ENCODE measurements at places on chromosomes 2 and 18. TPM values are rescaled to one million over a fixed set of nuclear protein-coding genes. Genes with fewer than 3 reads are reported as not detected.

Gene C18orf32
- total RNA-seq: 48.6 TPM

Gene REG3A
- total RNA-seq: not detected

Gene NEMP2
- 7.9 TPM for total RNA-seq

Gene SCN7A
- 1.9 TPM for total RNA-seq

Gene ANKRD30B
- total RNA-seq: not detected

Gene ALPG
- not detected for total RNA-seq

Gene MOCOS
- 13.2 TPM for total RNA-seq

Gene PJVK
- total RNA-seq: 3.7 TPM

Gene ST8SIA3
- total RNA-seq: not detected

Gene BOK
- 28.5 TPM for total RNA-seq

Gene EVX2
- total RNA-seq: not detected

DNA sequence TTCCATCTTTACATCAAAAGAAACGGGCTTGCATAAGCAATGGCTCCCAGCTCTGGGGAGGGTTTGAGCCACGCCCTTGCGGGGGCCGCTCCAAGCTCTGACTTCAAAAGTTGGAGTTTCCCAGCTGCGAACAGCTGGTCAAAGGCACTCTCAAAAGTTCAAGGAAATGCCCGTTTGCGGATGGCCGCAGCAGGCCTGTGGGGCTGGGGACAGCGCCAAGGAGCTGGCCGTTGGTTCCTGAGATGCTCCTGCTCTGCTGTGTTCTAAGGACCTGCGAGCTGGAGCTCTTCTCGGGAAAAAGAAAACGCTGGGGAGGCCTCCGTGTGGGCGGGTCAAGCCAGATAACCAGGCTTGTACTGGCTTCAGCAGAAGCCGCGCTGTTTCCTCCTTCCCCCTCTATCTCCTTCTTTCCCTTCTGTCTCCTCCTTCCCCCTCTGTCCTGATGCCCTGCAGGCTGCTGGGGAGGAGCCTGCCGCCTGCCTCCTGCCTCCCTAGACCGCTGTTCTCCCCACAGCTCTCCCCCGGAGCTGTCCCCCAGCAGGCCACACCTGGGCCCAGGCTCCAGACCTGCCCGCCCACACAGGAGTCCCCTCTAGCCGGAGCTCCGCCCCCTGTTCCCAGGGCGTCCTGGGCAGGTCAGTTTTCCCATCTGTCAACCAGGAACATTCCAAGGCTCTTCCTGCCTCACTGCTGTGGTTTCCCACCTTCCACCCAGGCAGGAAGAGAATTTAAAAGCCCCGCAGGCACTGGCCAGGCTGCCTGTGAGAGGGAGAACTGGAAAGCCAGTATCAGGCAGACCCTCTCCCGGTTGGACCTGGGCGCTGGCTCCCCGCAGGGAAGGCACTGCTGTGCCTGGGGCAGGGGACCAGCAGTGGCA, 14.1 kb downstream of the KLF11 start:
- H3K27me3 ChIP-seq: no peaks in the 10 kb centered on the region
- H3K27ac ChIP-seq: peak overlapping the region; percentile 82
- H3K36me3 ChIP-seq: peaks cover 10% of the 10 kb centered on the region
- peak overlapping the region; percentile 62 for H3K4me3 ChIP-seq
- peaks cover 13% of the 10 kb centered on the region for H3K4me1 ChIP-seq

DNA sequence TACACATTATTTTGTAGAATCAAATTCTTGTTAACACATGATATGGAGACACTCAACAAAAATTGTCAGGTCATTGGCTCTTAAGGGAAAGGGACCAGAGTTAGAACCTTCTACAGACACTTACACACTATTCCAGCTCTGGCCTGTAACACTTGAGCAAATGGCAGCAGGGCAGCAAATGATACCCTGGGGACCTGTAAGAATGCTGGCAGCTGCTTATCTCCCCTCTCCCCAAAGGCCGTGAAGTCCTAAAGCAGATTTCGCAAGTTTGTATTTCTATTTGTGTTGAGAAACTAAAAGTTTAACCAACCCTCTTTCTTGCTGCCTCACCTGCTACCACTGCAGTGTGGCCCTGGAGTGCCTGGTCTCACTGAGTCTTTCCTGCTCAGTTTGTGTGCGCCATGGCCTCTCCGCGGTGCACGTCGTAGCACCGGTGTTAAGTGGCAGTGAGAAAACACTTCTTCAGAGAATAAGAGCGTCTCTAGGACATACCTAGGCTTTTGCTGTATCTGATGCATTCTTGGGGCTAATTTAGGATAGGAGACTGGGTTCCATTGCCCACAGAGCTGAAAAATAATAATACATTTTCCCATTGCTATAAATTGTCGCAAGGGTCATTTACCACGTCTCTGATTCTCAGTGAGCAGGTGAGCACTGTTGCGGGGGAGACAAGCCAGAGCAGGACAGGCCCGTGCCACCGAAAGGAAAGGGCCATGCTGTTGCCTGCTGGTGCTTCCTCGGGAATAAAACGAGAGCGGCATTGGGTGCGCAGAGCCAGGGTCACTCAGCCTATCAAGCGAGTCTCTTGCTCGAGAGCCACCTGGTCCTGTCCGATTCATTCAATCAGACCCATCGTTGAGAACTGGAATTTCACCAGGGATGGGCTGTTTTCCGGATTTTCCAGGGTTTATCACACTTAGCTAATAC, 204.9 kb downstream of the PTGR3 start:
- no peaks in the 10 kb centered on the region for H3K36me3 ChIP-seq
- H3K4me1 ChIP-seq: peaks cover 9% of the 10 kb centered on the region
- H3K4me3 ChIP-seq: no peak overlapping the region
- H3K27me3 ChIP-seq: no peaks in the 10 kb centered on the region
- DNase-seq: no peak

- H3K4me3 ChIP-seq: peak overlapping the region; percentile 79
- peaks cover 45% of the 10 kb centered on the region for H3K4me1 ChIP-seq
- no peak for DNase-seq
- H3K27ac ChIP-seq: peak overlapping the region; percentile 13
- peaks cover 29% of the 10 kb centered on the region for H3K27me3 ChIP-seq
Observed at GRCh38 chr2:20667531-20668401, 822 bp downstream of the GDF7 start.

- peaks cover 4% of the 10 kb centered on the region for H3K27me3 ChIP-seq
- DNase-seq: peak; percentile 79
- H3K36me3 ChIP-seq: peaks cover 1% of the 10 kb centered on the region
- H3K4me1 ChIP-seq: peaks cover 46% of the 10 kb centered on the region
- peak within 1 kb of the TSS; percentile 74 for H3K27ac ChIP-seq
- H3K4me3 ChIP-seq: peak within 1 kb of the TSS; percentile 89
Observed at GRCh38 chr2:189580658-189581353, at the start of gene SLC40A1. SLC40A1 (minus strand) TSS chr2:189580786; CDS start chr2:189580460, 326 bp downstream.

GRCh38 chr18:9810299-9810698, 75.5 kb upstream of the TXNDC2 start:
- H3K27me3 ChIP-seq: no peaks in the 10 kb centered on the region
- H3K36me3 ChIP-seq: peaks cover 3% of the 10 kb centered on the region
- H3K4me1 ChIP-seq: peaks cover 67% of the 10 kb centered on the region
- DNase-seq: no peak
- H3K4me3 ChIP-seq: no peak overlapping the region

- no peak overlapping the region for H3K4me3 ChIP-seq
- peaks cover 32% of the 10 kb centered on the region for H3K4me1 ChIP-seq
- peaks cover 4% of the 10 kb centered on the region for H3K36me3 ChIP-seq
Observed at GRCh38 chr2:20620696-20621365, 30.1 kb downstream of the HS1BP3 start.

DNA sequence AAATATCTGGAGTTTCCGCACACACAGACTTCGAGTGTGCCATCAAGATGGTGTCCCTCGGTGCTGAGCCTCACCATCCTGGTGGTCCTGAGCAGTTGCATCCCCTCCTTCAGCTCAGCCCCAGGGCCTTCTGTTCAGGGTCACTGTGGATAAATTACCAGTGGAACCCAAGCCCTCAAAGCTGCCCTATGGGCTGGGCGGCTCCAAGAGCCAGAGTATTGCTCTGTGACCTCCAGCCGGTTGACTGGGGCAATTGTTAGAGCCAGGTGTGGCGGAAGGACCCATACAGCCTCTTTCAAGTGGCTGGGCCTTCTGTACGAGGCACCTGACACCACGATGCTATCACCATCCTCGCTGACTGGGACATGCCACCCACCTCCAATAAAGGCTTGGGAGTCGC, 215.5 kb downstream of the GBX2 start:
- no peak overlapping the region for H3K27ac ChIP-seq
- H3K27me3 ChIP-seq: no peaks in the 10 kb centered on the region
- peaks cover 29% of the 10 kb centered on the region for H3K4me1 ChIP-seq
- H3K36me3 ChIP-seq: peaks cover 1% of the 10 kb centered on the region
- no peak for DNase-seq
- H3K4me3 ChIP-seq: no peak overlapping the region

DNA sequence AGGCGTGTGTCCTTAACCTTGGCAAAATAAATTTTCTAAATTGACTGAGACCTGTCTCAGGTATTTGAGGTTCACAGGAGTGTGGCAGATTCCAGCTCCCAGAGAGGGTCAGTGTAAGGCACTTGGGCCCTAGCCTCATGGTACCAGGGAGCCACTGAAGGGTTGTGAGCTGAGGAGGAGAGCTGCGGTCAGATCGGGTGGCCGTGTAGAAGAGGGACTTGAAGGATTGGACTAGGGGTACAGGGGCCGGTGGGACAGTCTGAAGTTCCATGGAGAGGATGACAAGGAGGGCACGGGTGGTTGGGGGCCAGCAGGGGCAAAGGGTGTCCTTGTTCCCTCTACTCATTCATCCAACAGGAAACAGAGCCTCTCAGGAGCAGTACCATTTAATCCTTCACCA, 327.0 kb upstream of the HS6ST1 start:
- H3K27ac ChIP-seq: no peak overlapping the region
- H3K36me3 ChIP-seq: peaks cover 1% of the 10 kb centered on the region
- peaks cover 4% of the 10 kb centered on the region for H3K27me3 ChIP-seq
- peak; percentile 71 for DNase-seq
- H3K4me1 ChIP-seq: no peaks in the 10 kb centered on the region

GRCh38 chr18:73355121-73355520, 487.3 kb upstream of the NETO1 start:
- DNase-seq: no peak
- H3K4me3 ChIP-seq: no peak overlapping the region
- no peaks in the 10 kb centered on the region for H3K4me1 ChIP-seq
- H3K27me3 ChIP-seq: peaks cover 3% of the 10 kb centered on the region
- no peaks in the 10 kb centered on the region for H3K36me3 ChIP-seq

DNA sequence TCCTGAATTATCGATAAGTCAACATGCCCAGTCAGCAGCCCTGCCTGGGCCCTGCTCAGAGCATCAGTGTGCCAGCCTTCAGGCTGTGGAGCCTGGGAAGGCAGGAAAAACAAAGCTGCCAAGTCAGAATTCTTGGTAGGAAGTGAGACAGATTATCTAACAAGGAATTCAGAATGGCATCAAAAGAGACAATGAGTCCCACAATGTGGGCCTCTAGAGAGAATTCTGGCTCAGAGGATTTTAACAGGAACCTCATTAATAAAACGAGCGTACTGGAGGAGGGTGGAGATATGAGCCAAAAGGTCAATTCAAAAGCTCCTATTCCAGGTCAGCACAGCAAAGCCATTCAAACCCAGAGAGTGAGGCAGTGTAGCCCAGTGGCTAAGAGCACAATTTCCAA, 327.6 kb upstream of the MMADHC start:
- no peaks in the 10 kb centered on the region for H3K27me3 ChIP-seq
- no peak overlapping the region for H3K4me3 ChIP-seq
- no peaks in the 10 kb centered on the region for H3K4me1 ChIP-seq
- no peak overlapping the region for H3K27ac ChIP-seq
- no peak for DNase-seq

DNA sequence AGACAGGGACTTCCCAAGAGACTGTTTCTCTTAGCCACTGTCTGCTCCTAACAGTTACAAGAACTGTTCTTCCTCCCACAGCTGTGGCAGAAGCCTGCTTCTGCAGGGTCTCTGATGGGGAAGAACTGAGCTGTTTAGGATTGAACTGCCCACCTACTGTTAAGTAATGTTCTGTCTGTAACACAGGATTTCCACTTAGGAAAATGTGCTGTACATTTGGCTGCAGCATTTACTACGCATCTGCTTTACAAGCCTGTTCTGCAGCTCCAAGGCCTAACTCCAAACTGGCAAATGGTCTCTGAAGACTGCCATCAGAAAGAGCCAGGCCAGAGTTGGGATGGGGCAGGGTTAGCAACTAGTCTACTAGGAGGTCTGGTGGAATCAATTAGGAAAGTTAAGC, 87.8 kb upstream of the UPP2 start:
- DNase-seq: no peak
- no peaks in the 10 kb centered on the region for H3K27me3 ChIP-seq
- H3K4me1 ChIP-seq: peaks cover 16% of the 10 kb centered on the region
- no peak overlapping the region for H3K27ac ChIP-seq
- H3K4me3 ChIP-seq: no peak overlapping the region
- H3K36me3 ChIP-seq: no peaks in the 10 kb centered on the region

- DNase-seq: no peak
- no peak overlapping the region for H3K27ac ChIP-seq
- H3K27me3 ChIP-seq: no peaks in the 10 kb centered on the region
- H3K36me3 ChIP-seq: no peaks in the 10 kb centered on the region
Observed at GRCh38 chr2:209095432-209095831, 328.4 kb upstream of the MAP2 start.

- no peaks in the 10 kb centered on the region for H3K4me1 ChIP-seq
- H3K36me3 ChIP-seq: peaks cover 8% of the 10 kb centered on the region
- no peak for DNase-seq
- no peak overlapping the region for H3K4me3 ChIP-seq
- H3K27ac ChIP-seq: no peak overlapping the region
Observed at GRCh38 chr2:72979896-72980295, 62.6 kb downstream of the EMX1 start.

GRCh38 chr2:178241844-178242551, 47.7 kb downstream of the OSBPL6 start:
- DNase-seq: no peak
- no peaks in the 10 kb centered on the region for H3K27me3 ChIP-seq
- peaks cover 29% of the 10 kb centered on the region for H3K4me1 ChIP-seq
- no peak overlapping the region for H3K4me3 ChIP-seq
- no peaks in the 10 kb centered on the region for H3K36me3 ChIP-seq

- peaks cover 21% of the 10 kb centered on the region for H3K36me3 ChIP-seq
- no peaks in the 10 kb centered on the region for H3K27me3 ChIP-seq
- no peak overlapping the region for H3K4me3 ChIP-seq
- peak overlapping the region; percentile 88 for H3K27ac ChIP-seq
- no peak for DNase-seq
Observed at GRCh38 chr2:232857158-232857563, 12.9 kb upstream of the SNORC start.

DNA sequence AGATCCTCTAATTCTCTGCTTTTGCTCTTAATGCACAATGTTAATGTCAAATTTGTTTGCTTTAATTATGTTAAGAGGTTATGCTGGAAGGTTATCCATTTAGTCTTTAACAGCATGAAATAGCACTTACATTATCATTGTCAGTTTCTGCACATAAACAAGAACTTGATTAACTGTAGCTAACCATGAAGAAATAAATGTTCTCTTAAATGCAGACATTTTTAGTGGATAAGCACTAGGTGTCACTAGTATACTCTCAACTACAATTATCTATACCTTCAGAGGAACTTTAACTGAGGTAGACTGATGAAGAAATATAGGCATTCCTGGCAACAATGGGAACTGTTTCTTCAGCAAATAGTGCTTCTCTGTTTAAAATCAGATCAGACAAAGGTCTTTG, 178.8 kb upstream of the CHST9 start:
- H3K27ac ChIP-seq: no peak overlapping the region
- no peak overlapping the region for H3K4me3 ChIP-seq
- no peaks in the 10 kb centered on the region for H3K36me3 ChIP-seq
- peaks cover 16% of the 10 kb centered on the region for H3K27me3 ChIP-seq
- no peaks in the 10 kb centered on the region for H3K4me1 ChIP-seq
- no peak for DNase-seq

- H3K27ac ChIP-seq: no peak overlapping the region
- peaks cover 10% of the 10 kb centered on the region for H3K4me1 ChIP-seq
- no peak overlapping the region for H3K4me3 ChIP-seq
Observed at GRCh38 chr2:203972066-203972465, 35.5 kb downstream of the ICOS start.

GRCh38 chr2:59440491-59440890, 1113.0 kb downstream of the BCL11A start:
- no peak for DNase-seq
- no peaks in the 10 kb centered on the region for H3K36me3 ChIP-seq
- no peak overlapping the region for H3K4me3 ChIP-seq
- peaks cover 6% of the 10 kb centered on the region for H3K27me3 ChIP-seq
